ENCODE measurements at places on chromosomes 12 and 14. TPM values are rescaled to one million over a fixed set of nuclear protein-coding genes. Genes with fewer than 3 reads are reported as not detected.

The SERPINA12 gene
- not detected for total RNA-seq

The IFNG-AS1 gene
- 0.09 TPM for total RNA-seq

The RAD52 gene
- 10.8 TPM for total RNA-seq

The POTEG gene
- total RNA-seq, result not detected

The FGD6 gene
- total RNA-seq, result 12.5 TPM

The HELB gene
- total RNA-seq, result 3.0 TPM

The SMOC1 gene
- total RNA-seq, result 0.25 TPM

The ANKRD33 gene
- total RNA-seq, result not detected

The GLIPR1L2 gene
- 0.72 TPM for total RNA-seq

The CPM gene
- total RNA-seq, result 0.08 TPM

The ADAM21 gene
- 0.25 TPM for total RNA-seq

The CACNA2D4 gene
- 0.27 TPM for total RNA-seq

The C12orf50 gene
- total RNA-seq, result not detected

The TRIM9 gene
- total RNA-seq, result 1.6 TPM

The GLT1D1 gene
- total RNA-seq, result not detected

The PRPH gene
- total RNA-seq, result 0.33 TPM

The COX6A1 gene
- total RNA-seq, result 366 TPM

The LAG3 gene
- 0.16 TPM for total RNA-seq

The IFT81 gene
- total RNA-seq, result 30.8 TPM

The PIK3C2G gene
- 0.09 TPM for total RNA-seq

The TSPAN8 gene
- 15.5 TPM for total RNA-seq

The IRAK4 gene
- 47.1 TPM for total RNA-seq

The ARMH4 gene
- 4.2 TPM for total RNA-seq

The MMP14 gene
- 258 TPM for total RNA-seq

The ACOT6 gene
- not detected for total RNA-seq

The CCND2 gene
- total RNA-seq, result 57.6 TPM

The NFATC4 gene
- 77.9 TPM for total RNA-seq

The OAS1 gene
- 7.8 TPM for total RNA-seq

The PTGDR gene
- total RNA-seq, result 1.8 TPM

The CLEC4D gene
- not detected for total RNA-seq

The DLK1 gene
- 0.09 TPM for total RNA-seq

The MUCL1 gene
- not detected for total RNA-seq

The DDIT3 gene
- total RNA-seq, result 60.3 TPM

The UNG gene
- 30.8 TPM for total RNA-seq

The KCNA5 gene
- not detected for total RNA-seq

The PNMA1 gene
- total RNA-seq, result 44.2 TPM

The RARG gene
- 43.9 TPM for total RNA-seq

The TGM1 gene
- total RNA-seq, result 0.36 TPM

The KRT74 gene
- not detected for total RNA-seq

The KCNK10 gene
- total RNA-seq, result not detected

The ZNF891 gene
- 1.8 TPM for total RNA-seq

The LRRC10 gene
- total RNA-seq, result not detected

The MYO1H gene
- not detected for total RNA-seq

The STX2 gene
- 14.1 TPM for total RNA-seq

The WIF1 gene
- total RNA-seq, result under 0.01 TPM

The CSRP2 gene
- 26.7 TPM for total RNA-seq

The TXNRD1 gene
- 350 TPM for total RNA-seq

The LGR5 gene
- 7.8 TPM for total RNA-seq

The PSMC1 gene
- total RNA-seq, result 154 TPM

The IL22 gene
- not detected for total RNA-seq

The SLC6A13 gene
- not detected for total RNA-seq

The PIP4K2C gene
- total RNA-seq, result 12.4 TPM

The IL26 gene
- not detected for total RNA-seq

The ELK3 gene
- total RNA-seq, result 18.6 TPM

Data from fibroblast of the aortic adventitia (primary cell).